ENCODE measurements at places on chromosomes 7 and 10.

DNA sequence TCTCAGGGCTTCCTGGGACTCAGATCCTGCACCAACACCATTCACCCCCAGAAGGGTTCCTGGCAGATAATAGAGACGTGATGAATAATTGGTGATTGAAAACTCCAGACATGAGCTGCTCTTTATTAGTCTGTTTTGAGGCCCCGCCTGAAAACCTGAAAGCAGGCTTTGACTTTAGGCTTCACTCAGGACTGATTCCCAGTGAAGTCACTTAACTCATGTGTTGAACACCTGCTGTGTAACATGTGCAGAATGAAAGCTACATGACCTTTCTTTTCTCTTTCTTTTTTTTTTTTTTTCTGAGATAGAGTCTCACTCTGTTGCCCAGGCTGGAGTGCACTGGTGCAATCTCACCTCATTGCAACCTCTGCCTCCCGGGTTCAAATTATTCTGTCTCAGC is 8.9 kb downstream of the SPACDR start:
- no peak for DNase-seq

GRCh38 chr7:44264221-44264931 is 61.0 kb downstream of the CAMK2B start:
- no peak for DNase-seq

DNA sequence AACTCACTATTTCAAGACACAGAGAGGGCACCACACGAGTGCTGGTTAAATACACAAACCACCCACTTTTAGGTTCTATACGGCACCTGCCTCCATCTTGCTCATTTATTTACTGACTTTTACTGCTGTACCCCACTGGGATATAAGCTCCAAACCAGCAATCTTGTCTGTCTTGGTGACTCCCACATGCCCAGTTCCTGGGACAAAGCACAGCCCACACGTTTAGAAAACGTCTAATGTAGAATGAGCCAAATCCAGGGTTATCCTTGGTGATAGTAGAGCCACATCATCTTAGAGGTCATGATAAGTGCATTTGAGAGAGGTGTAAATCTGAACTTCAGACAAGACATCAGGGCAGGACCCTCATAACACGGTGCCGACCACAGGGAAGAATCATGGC is 73.5 kb downstream of the NUDCD3 start:
- DNase-seq: no peak

- no peak for DNase-seq
Measured at GRCh38 chr10:86944471-86944870, 12.9 kb downstream of the MMRN2 start.

DNA sequence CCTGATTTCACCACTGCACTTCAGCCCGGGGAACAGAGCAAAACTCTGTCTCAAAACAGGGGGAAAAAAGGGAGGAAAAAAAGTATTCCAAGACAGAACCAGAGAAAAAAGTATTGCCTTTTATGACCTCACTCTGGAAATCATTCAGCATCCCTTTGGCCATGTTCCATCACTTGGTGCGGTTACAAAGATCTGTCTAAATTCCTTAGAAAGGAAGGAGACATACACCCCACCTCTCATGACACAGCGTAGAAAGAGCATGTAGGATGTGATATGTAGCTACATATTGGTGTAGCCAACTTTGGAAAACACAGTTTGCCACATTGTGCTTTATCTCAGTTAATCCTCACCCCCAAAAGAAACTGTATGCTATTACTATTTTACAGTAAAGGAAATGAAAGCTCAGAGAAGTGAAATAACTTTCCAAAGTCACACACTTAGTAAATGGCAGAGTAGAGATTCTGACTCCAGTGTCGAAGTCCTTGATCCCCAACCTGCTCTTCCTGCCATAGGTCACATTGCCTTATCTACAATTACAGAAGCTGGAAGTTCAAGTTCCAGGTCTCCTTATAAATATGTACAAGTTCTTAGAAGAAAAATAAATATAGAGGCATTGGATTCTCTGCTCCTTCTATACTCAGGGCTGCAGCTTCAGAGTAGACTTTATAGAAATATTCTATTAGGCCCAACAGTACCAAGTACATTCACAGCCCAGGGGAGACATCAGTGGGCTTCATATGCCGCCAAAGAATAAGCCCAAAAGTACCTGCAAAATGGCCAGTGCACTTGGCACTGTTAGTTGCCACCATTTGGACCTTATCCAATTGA is 91.6 kb upstream of the KMT2E start:
- no peak for DNase-seq

GRCh38 chr10:79059859-79060379 is 8.8 kb upstream of the ZMIZ1 start:
- no peak for DNase-seq

DNA sequence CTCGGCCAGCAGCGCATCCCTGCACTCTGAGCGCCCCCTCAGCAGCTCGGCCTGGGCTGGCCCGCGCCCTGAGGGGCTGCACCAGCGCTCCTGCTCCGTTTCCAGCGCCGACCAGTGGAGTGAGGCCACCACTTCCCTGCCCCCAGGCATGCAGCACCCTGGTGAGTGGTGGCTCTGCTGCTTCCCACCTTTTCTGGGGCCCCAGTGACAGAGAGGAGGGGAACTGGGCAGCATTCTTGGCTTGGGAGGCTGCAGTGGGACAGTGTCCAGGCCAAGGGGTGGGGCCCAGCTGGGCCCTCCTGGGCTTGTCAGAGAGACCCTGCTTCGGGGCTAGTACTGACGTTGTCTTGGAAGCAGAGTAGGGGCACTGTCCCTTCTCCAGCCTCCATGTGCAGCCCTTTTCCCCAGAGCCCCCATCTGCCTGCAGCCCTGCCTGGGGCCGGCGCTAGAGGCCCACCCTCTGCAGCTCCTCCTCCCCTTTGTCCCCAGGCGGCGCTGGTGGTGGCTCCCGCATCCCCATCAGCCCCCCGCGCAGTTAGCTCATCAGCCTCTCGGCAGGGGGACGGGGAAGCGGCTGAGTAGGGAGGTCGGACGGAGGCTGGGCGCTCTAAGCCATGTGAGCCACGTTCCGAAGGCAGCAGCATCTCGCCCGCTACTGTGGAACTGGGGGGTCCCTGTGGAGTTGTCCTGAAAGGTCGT is 29.2 kb downstream of the GBX1 start:
- no peak for DNase-seq
